Daoy (cell line): ENCODE measurements at places on chromosomes 1 and 21. TPM values are rescaled to one million over a fixed set of nuclear protein-coding genes. Genes with fewer than 3 reads are reported as not detected.

- no peak for DNase-seq
Observed at GRCh38 chr1:198549866-198550265, 9.4 kb upstream of the ATP6V1G3 start.

DNA sequence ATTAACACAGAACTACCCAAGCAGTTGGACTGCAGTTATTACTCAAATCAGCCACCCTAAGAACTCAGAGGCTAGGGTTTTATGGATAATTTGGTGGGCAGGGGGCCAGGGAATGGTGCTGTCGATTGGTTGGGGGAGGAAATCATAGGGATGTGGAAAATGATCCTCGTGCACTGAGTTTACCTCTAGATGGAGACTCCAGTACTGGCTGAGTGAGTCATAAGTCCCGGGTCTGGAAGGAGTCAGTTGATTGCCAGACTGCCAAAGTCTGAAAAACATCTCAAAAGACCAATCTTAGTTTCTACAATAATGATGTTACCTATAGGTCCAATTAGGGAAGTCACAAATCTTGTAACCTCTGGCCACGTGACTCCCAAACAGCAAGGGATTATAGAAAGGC lies 257.5 kb upstream of the PRMT6 start:
- no peak for DNase-seq

Gene FLG2
- not detected in 2 replicates for total RNA-seq

DNA sequence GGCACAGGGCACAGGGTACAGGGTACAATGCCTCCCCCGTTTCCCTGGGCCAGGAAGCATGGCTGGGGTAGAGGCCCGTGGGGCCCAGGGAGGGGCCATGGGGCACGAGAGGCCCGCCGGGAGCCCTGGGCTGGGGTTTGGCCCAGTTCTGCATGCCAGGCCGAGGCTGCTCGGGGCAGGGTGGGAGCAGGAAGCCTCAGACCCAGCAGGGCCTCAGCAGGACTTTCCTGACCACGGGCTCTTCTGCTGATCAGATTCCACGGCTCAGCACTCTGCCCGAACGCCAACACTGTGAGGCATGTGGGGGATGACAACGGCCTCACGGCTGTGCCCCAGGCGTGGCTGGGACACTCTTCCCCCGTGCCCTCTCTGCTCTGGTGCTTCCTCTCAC lies 104.3 kb downstream of the NPHP4 start:
- no peak for DNase-seq

Gene PRPF38B
- 16.5 and 23.8 TPM in 2 replicates for total RNA-seq

DNA sequence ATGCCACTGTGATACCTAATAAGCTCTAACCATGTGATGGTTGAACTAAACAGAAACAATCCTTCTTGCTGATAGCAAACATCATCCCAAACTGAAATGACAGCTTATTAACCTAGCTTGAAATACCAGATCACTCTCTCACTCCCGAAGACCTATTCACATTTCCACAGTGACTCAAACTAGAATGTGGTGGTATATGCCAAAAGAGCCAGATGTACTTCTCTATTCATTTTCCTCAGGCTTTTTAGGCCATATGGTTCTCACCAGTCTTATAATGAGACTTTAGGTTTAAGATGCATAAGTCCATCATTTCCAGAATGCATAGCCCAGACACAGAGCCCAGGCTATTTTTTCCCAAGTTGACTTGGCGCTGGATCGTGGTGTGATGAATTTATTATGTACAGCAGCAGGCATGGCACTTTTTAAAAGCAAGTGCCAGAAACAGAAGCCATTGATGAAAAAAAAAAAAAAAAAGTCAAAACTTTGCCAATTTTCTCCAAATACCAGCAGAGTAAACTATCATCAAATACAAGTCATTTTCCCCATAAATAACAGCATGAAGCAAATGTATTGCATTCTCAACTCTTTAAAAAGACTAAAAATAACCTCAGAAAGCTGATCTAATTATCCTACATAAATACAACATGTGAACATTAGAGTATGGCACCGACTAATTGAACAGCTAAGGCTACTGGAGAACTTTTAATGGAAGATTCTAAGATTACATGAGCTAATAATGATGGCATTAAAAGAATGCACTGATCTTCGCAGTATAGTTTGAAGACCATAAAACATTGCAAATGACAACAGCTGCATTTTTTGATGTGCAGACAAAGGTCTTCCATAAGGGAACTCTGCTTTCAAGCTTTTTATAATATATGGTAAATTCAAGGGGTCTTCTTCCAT lies 365.4 kb downstream of the LRRIQ3 start:
- DNase-seq = no peak

DNA sequence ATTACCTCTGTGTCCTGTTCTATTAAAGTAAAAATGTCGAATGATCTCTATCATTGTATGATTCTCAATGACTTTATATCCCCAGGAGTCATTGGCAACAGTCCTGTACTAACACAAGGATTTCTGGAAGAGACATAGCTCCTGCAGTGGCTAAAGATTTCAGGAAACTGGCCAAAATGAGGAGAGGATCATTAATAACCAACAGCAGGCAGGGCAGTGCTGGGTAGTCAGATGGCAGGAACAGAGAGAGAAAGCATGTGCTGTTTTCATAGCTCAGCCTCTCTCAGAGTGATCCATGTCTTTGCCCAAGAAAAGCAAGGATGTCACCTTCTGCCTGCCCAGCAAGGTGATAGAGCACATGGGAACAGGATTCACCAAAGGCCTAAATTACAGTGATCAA lies 604.7 kb upstream of the PLXNA2 start:
- no peak for DNase-seq
